Pulmonary artery endothelial cell (primary cell): ENCODE measurements at places on chromosomes 2 and 18.

- DNase-seq: no peak
Measured at GRCh38 chr2:20578266-20578894, 72.5 kb downstream of the HS1BP3 start.

- DNase-seq: no peak
Measured at GRCh38 chr2:127638361-127639110, 7.4 kb upstream of the GPR17 start.

DNA sequence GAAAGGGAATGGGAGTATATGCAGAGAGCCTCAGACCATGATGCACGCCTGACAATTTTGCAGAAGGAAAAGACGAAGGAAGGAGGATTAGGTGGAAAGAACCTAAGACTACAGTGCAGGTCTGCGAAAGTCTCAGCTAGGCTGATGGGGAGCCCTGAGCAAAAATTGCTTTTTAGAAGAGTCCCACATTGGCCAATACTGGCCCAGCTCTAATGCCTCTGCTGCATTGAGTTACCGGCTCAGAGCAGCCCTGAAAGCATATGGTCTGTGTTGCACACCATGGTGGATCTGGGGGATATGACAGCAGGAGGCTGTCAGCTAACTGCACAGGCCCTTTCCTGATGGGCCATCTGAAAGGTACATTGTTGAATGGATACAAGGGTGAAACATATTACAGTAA is 48.3 kb upstream of the CAVIN2 start:
- no peak for DNase-seq

DNA sequence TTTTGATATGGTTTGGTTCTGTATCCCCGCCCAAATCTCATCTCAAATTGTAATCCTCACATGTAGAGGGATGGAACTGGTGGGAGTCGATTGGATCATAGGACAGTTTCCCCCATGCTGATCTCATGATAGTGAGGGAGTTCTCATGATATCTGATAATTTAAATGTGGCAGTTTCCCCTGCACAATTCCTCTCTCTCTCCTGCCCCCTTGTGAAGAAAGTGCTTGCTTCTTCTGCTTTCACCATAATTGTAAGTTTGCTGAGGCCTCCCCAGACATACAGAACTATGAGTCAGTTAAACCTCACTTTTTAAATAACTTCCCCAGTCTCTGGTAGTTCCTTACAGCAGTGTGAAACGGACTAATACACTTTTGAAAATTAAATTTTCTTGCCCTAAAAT is 12.3 kb upstream of the KCNJ3 start:
- DNase-seq: no peak

DNA sequence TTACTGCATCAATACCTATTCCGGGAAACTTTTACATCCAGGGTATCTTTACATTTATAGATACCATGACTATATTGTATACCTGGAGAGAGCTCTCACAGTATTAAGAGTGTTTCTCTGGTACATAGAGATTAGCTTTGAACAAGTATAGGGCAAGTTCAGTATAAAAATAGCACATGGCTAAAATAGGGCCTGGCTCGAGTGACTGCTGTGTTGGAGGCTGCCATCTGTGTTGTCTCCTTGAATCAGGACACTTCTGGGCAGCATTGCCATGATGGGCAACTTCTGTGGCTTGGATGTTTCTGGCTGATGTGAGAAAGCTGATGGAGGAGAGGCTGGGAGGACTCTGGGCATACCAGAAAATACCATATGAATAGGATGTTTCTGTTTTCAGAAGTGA is 18.7 kb downstream of the ARHGAP28 start:
- no peak for DNase-seq

DNA sequence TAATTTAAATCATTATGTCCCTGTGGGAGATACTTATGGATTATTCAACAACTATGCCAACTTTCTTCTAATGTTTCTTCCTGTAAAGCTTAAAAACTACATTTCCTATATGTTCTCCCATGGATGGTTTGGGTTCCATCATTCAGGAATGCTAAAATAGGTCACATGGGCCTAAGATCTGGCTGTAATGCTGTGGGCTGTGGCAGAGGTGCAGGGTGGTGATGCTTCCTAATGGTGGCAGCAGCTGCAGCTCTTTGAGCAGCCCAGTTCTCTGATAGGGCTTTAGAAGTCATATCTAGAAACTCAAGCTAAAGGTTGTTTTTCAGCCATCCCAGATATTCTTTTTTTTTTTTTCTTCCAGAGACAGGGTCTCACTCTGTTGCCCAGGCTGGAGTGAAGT is 266.1 kb downstream of the ZNF385B start:
- DNase-seq: no peak

GRCh38 chr2:31020713-31021112 is 117.5 kb downstream of the GALNT14 start:
- no peak for DNase-seq

- no peak for DNase-seq
Measured at GRCh38 chr2:2410987-2411386, 79.9 kb upstream of the MYT1L start.
